GM03348 (cell line): ENCODE measurements at places on chromosomes 7 and 10.
A peak's percentile ranks its signal among the peaks of the same experiment; 100 is the strongest.

GRCh38 chr7:31603046-31603445 is 84.0 kb upstream of the PPP1R17 start:
- peak; percentile 20 for DNase-seq

DNA sequence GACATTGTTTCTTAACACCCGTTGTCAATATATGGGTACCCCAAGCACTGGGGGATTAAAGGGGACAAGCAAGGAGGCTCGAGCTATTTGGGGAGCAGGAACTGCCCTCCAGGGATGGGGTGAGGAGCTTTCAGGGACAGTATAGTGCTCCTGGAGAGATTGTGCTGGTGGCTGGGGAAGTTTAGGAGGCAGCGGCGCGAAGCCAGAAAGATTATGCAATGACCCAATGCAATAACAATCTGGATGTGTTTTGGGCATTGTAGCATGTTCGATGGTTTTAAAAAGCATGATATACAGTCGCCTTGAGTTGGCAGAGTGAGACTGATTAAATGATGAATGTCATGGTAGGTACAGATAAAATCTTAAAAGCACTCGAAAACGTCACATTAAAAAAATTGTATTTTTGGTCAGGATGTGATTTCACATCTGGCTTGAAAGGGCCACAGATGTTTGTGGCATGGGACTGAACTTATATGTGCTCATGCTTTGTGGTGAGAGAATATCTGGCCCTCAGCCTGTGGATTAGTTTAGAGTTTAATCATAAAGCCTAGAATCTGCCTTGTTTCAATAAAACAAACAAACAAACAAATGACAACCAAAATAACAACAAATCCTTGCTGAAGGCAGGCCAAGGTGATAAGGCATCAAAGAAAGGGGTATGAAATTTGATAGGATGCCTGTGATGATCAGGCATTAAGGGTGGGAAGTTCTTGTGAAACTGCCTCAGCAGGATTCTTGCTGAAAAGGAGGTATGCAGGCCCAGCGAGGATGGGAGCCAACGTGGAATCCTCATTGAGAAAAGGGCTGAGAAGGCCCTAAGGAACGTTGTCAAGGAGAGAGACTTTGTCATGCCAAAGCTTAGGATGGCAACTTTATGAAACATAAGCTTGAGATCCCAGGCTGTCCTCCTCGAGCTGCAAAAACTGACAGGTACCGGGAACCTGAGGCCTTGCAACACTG is 417.1 kb upstream of the KLF6 start:
- DNase-seq: peak; percentile 51

DNA sequence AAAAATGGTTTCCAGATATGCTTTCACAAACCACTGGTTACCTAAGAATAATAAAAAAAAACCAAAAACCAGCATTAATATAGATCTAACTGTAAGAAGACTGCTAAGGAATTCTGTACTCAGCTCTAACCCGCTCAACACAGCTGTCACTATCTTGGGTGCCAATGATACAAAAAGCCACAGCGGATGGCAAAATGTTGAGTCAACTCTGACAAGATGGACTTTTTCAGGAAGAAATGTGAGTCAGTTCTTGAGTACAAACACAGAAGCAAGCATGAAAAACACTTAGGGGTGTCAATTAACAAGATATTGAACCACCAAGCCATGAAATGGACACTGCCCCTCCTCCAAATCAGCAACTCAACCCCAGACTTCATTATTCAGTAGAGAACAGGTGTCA is 55.0 kb downstream of the CTTNBP2 start:
- no peak for DNase-seq

DNA sequence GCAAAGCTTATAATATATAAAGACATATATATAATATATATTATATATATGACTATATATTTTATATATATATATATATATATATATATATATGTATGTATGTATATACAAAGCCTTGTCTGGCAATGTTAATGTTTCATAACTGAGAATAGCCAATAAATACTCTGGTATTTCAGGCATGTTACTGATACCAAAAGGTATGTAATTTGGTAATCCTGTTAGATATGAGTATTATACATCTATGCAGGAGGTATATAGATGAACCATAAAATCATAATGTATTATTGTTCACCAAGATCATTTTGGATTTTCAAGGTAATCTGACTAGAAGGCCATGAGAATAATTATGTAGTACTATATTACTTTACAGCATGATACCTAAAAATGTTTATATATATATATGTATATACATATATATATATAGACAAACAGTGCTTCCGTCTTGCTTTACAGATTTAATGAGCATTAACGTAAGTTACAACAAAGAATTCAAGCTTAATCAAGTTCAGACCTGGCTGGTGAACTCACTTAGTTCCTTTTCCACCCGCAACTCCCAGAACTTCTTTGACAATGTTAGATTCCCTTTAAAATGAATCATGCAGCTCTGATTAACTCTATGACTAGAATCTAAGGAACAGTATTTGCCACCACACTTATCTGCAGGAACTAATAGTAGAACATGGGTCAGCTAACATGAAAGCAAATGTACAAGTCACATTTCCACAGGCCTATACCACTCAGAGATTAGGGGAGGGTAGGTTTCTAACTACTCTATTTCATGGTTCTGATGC is 82.7 kb downstream of the SLC25A13 start:
- no peak for DNase-seq

DNA sequence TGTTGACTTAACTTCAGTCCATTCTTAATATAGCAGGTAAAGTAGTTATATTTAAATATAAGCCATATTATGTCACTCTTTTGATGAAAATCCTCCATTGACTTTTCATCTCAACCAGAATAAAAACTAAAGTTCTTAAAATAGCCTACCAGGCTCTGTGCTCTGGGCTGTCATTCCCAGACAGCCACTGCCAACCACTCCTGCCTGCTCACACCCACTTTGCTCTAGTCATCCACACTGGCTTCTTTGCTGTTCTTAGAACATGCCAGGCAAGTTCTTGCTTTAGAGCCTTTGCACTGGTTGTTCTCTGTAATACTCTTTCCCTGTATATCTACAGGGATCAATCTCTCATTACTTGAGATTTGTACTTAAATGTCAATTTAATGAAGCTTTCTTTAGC is 80.6 kb downstream of the ZEB1 start:
- DNase-seq: peak; percentile 28

DNA sequence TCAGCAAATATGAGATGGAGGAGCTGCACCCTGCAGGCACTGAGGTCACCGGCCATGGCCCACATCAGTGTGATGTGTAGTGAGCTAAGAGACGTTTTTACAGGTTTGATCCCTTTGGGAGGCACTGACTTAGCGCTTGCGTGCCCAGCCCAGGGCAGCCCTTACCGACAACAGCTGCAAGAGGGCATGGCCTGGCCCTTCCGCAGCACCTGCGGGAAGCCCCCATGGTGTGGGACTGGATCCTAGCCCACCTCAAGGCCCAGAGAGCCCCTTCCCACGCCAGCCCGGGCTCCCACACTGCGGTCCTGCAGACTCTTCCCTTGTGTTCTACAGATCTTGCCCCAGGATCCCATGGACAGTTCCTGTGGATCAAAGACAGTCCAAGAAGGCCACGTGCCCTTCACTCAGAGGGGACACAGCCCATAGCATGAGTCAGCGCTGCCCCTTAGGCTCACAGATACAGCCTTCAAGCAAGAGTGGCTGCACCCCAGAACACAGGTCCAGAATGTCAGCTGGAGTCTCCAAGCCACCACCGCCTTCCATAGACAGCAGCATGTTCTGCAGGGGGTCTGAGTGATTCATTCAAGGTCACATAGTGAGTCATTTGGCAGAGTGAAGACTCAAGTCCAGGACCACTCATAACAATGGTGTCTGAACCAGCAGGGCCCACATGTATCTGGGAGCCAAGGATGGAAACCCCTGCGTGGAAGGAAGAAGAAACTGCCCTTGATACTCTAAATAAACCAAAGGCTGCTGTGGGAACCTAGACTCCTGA is 25.4 kb downstream of the TLL2 start:
- no peak for DNase-seq

- peak; percentile 34 for DNase-seq
Measured at GRCh38 chr7:33108554-33109004, 625 bp downstream of the RP9 start.

DNA sequence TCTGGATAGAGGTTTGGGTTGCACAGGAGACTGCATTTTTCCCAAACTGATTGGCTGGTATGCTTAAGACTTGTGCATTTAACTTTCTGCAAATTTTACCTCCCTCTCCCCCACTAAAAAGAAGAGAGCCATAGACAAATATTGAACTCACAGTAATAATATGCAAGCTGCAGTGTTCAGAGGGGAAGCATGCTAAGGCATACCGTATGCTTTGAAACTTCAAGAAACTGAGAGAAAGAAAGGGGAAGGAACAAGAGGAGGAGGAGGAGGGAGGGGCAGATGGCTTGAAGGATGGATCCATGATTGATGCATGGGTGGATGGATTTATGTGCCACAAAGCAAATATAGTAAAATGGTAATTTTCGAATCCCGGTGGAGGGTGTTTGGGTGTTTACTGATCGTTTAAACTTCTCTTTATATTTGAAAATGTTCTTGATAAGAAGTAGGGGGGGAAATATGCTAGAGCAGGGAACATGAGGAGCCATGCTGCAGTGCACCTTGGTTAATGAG is 7.8 kb upstream of the KLF6 start:
- DNase-seq: no peak

DNA sequence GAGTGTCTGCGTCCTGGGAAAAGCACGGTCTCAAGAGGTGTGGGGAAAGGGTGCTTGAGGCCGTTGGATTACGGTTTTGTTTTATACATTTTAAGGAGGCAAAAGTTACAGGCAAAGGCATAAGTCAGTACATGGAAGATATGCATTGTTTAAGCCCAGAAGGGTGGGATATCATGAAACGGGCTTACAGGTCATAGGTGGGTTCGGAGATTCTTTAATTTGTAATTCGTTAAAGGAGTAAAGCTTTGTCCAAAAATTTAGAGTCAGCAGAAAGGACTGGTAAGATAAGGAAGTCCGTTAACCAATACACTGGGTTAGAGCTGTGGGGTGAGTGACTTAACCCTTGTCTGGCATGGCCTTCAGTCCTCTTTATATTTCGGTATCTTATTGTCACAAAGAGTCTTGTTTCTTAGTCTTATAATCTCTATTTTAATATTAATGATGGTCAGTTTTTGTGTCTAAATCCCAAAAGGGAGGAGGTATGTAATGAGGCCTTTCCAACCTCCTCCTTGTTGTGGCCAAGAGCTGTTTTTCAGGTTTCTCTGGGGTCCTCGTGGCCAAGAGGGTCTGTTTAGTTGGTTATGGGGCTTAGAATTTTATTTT is 12.7 kb downstream of the TSPAN14 start:
- no peak for DNase-seq

DNA sequence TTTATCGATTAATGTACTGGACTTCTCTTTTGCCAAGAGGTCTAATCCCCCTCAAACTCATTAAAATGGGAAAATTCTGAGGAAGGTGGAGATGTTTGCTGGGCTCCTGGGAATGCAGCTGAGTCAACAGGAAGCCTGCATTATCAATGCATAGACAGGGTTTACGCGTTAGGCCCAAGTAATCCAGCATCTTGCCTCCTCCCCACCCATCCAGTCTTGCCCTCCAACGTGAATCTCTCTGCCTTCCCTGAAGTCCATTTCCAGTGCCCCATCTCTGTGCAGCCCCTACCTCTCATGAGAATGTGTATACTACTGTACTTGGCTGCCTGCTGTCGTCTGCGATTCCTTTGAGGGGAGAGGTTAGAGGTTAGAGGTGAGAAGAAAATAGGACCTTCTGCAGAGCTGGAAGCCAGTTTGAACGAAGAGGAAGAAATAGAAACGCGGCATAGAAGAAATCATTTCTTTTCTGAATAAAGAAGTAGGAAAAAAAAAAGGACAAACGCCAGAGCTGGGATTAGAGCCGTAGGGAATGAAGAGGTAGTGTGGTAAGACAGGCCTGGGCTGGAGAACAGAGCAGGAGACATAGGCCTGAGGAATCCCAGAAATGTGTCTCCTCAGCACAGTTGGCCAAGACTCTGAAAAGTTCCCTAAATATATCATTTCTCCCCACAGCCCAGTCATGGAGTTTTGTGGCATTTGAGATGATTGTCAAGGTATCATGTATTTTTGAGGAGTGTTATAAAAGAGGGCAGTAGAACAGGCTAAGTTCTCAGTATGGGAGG is 75.6 kb downstream of the MYOF start:
- no peak for DNase-seq

- no peak for DNase-seq
Measured at GRCh38 chr7:138563808-138564207, 103.7 kb downstream of the TRIM24 start.

- DNase-seq: no peak
Measured at GRCh38 chr7:109835577-109835976, 1255.3 kb upstream of the LRRN3 start.

DNA sequence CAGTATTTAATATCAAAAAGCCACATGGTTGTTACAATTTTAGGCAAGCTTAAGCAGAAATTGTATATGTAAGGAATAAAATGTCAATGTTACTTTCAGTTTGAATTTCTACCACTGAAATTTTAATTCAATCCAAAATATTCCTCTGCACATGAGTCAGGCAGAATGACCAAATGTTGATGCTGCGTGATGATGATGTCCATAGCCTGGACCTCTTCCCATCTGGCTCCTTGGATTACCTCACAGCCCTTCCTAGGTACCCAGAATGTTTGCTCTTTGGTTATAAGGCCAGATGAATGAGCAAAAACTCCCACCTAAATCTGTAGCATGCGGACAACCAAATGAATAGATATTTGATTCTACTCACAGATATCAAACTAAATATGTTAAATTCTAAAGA is 258.3 kb upstream of the IMMP2L start:
- DNase-seq: no peak

DNA sequence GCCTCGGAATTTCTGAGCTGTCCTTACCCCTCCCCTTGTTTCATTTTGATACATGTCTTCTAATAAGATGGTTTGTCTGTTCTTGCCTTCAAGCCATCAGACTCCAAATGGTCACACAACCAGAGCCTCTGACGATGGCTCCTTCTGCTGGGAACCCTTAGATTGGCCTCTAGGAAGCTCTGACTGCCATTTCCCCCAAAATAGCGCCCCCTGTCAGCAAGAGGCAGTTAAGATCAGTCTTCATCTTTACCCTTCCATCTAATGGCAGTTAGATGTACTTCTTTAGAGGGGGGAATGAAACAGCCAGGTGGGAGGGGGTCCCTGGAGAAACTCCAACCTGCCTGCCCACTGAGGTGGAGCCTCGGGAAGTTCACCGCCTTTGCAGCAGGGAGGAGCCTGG is 85.8 kb upstream of the GPR22 start:
- no peak for DNase-seq

- DNase-seq: no peak
Measured at GRCh38 chr10:10326116-10326515, 691.6 kb upstream of the CELF2 start.

DNA sequence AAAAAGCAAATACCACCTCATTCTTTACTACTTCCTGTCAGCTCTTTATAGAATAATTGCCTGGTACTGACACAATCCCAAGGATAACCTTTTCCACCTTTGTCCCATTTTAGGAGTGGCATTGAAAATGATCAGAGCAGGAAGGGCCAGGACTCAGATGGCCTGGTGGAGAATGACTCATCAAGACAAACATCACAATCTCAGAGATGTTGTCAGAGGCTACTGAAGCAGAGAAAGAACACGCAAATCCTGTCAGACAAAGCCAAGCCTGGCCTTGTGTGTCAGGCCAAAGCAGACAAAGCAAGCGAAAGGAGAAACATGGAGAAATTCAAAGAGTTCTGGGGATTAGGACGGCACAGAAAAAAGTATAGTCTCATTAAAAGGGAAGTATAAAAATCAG is 40.9 kb downstream of the NSUN6 start:
- peak; percentile 33 for DNase-seq
